Sciatic nerve (tissue), 2 donors: ENCODE measurements at places on chromosomes 16 and 17. TPM values are rescaled to one million over a fixed set of nuclear protein-coding genes. Genes with fewer than 3 reads are reported as not detected.

- DNase-seq, result no peak
Observed at GRCh38 chr16:77993111-77993985, 29.0 kb upstream of the CLEC3A start.

DNA sequence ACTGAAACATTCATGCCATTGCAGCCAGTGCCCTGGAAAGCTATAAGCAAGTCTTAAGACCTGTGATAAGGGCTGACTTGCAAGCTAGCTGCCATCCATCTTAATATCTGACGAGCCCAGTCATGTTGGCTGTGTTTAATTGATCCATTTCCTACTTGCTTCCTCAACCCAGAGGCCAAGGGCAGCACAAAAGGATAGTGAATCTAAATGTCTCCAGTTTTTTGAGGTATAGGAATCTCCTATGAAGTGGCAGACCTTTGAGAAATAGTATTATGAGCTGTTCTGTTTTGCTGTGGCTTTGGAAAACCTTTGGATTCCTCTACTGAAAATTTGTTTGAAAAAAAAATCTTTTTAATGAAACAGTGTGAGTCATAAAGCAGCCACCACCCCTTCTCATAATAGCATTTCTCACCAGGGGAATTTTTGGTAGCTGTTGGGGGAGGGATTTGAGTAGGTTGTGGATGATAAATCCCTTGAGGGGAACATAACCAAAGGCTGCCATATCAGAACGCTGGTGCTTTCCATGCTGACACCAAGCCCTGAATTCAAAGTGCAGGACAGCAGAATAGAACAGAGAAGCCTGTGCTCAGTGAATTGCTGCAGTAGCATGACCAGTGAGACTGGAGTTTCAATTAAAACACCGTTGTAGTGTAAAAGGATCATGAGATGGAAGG is 12.9 kb downstream of the ZNRF1 start:
- no peak for DNase-seq

DNA sequence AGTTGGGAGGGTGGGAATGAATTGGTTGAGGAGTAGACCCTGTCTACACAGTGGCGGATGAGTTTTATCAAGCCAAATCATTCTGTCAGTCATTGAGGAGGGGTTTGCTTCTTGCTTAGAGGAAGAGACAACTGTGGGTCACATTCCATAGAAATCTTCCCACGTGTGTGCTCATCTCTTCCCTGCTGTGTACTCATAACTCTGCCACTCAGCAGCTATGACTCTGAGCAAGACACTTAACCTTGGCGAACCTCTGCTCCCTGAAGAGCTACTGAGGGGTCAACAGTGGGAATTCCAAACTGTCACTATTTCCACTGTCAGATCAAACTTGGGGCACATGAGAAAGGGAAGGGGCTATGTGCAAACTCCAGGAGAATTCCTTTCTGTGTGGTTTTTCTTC is 72.6 kb upstream of the COX10 start:
- DNase-seq, result no peak

GRCh38 chr17:11535231-11535630 is 63.0 kb upstream of the DNAH9 start:
- no peak for DNase-seq

- no peak for DNase-seq
Observed at GRCh38 chr17:61097781-61098180, 301.9 kb upstream of the TBX2 start.

DNA sequence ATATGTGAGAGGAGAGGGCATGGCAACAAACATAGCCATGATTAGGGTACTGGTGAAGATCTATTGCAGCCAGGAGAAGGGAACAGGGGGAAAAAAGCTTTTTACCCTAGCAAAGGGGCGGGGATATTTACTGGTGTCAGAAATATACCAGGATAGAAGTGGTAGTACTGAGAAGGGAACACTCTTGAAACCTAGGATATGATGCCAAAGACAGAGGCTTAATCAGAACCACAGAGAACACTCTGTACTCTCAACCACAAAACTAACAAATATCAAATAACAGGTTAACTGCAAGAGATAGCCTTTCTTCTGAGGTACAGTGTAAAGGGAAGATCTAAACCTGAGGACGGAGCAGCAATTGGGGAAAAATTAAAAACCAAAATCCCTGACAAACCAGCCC is 112.2 kb downstream of the KIF2B start:
- no peak for DNase-seq

- DNase-seq, result no peak
Observed at GRCh38 chr17:83006515-83007455, 72.6 kb upstream of the METRNL start.

DNA sequence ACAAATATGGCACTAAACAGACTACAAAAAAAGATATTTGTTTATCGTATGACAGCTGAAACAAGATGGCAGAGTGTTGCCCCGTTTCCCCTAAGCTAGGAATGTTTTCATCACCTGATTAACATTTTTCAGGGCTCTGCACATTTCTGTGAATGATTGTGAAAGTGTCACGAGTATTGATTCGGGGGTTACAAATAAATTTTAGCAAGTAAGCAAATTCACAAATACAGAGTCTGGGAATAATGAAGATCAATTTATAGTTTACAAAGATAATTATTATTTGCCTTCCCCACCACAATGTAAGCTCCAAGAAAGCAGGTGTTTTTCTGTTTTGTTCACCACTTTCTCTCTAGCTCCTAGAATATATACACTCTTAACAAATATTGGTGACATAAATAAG is 361.2 kb upstream of the ERCC4 start:
- DNase-seq, result no peak

GRCh38 chr17:82929011-82929622 is 89.3 kb upstream of the ZNF750 start:
- peak; percentile 47 for DNase-seq

- no peak for DNase-seq
Observed at GRCh38 chr16:57497121-57497520, 10.8 kb upstream of the DOK4 start.

- no peak for DNase-seq
Observed at GRCh38 chr16:66369055-66369592, 2.6 kb downstream of the CDH5 start.

DNA sequence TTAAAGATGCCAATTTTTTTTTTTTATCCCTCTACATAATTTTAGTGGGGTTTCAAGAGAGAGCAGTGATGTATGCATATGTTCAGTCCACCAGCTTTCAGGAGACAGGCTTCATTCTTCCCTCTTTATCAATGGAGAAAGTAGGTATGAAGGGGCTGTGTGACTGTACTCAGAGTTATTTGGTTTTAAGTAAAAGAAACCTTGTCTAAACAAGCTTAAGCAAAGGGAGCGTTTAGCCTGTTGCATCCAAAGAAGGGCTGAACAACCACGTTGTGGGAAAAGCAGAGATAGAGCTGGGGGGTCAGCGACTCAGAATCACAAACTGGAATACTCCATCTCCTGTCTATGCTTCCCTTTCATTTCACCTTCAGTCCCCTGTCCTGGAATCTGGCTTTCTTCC is 50.4 kb upstream of the HAS3 start:
- DNase-seq, result no peak

- DNase-seq, result peak; percentile 78
Observed at GRCh38 chr17:72382971-72383722, 262.3 kb downstream of the SOX9 start.

CCL5 gene
- 5.3 TPM for total RNA-seq

ALOX15B gene
- not detected for total RNA-seq

SLC6A2 gene
- total RNA-seq, result 1.1 TPM
